Right hindlimb (tissue), 1 donor: ENCODE measurements at places on chromosomes 1 and 21.

DNA sequence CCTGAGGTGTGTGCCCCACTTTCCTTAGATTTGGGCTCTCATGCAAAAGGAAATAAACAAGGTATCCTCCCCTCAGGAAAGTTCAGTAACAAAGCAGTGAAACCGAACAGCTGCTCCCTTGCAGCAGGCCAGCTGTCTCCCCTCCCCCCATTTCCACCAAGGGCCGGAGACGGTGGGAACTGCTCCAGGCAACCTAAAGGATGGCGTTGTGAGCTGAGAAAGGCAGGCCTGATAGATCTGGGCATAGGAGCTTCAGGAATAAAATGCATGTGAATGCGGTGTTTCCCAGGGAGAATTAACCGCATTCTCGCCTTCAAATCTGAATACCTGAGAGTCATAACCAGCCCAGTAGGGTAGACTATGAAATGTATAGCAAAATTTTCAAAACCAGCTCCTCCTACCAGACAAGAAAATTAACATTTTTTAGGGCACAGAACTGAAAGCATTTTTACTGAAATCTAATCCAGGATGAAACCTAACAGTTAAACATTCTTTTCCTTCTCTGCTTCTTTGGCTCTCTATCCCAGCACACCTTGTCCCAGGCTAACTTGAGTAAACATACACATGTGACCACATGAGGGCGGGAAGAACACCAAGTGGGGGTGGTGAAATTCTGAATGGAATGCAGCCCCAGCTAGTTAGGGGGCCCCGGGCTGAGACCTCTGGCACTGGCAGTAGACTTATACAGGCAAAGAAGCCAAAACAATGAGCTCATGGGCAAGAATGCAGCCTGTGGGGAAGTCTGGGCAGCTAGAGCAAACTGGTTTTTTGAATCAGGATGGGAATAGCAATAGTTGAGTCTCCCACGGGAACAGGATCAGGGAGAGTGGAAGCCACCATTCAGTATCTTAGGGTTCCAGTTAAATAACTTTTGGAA lies 11.5 kb downstream of the MCL1 start:
- peak; percentile 92 for DNase-seq

DNA sequence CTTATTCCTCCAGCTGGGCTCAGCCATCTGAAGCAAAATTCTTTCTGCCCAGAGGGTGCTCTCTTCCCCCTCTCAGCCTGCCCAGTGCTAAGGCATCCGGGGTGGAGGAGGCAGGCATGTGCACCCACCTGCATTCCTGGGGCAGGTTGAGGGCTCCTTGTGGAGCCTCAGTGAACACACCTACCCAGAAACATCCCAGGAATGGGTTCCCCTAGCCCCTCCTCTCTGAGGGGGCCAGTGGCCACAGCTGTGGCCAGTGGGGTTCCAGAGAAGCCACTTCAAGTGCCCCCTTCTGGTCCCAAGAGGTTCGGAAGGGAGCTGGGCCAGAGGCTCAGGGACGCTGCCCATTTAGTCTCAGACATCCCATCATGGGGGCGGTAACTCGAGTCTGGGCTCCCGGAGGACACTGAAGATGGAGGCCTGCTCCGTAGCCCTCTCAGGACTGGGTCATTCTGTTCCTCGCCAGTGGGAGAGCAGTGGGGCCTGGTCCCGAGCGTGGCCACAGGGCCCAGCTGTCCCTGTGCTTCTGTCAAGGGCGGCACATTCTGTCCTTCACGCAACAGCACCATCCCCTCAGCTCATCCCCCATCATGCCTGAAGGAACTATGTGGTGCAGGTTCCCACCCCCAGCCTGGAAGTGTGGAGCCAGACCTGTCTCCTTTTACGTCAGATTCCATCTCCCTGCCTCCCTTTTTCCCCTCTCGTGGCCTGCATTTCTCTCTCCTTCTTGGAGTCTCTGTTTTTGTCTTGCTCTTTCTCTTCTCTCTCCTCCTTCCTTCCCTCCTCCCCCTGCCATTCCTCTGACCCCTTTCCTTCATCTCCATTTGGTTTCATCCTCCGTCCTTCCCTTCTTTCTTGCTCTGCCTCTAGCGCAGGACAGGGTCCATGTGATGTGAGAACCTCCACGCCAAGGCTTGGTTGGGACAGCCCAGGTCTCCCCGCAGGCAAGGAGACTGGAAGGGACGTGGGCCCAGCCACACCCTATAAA lies 49.6 kb upstream of the KDM4A start:
- no peak for DNase-seq

DNA sequence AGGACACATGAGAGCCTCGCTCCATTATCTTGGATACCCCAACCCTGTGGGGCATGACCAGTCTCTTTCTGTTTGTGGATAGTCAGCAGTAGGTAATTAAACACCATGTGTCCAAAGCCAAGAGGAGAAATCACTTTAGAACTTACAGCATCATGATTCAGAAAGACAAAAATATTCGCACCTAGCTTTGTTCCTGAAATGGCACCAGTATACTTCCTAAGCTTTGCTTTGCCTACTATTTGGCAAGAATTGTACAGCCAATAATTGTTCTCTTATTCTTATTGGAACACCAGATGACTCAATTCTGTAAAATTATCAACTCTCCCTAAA lies 24.2 kb downstream of the TNFRSF9 start:
- no peak for DNase-seq

DNA sequence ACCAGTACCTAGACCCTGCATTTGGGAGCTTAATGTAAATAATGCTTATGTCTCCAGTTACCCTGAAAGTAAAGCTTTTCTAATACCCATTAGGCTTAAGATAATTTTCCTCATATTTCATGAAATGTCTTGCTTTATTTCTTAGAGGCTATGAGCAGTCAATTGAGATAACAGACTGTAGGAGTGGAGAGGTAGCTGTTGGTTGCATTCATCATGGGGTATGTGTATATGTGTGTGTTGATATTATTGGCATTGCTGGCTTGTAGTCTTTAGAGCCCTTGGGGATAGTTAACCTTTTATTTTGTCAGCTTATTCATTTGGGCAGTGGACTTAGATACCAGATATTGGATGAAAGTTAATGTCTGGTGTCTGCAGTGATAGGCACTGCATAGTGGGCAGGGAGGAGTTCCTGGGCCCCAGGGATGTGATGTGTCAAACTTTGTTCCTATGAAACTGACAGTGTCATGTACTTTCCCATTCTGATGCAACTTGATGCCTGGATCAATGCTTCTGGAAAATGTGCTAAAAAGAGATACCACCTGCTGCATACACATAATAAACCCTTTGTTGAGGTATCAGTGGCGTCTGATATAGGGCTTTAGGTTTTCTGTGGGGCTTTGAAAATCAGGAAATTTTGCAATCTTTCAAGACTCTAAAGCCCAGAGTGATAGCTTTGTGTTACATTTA lies 83.9 kb downstream of the MAST2 start:
- no peak for DNase-seq

DNA sequence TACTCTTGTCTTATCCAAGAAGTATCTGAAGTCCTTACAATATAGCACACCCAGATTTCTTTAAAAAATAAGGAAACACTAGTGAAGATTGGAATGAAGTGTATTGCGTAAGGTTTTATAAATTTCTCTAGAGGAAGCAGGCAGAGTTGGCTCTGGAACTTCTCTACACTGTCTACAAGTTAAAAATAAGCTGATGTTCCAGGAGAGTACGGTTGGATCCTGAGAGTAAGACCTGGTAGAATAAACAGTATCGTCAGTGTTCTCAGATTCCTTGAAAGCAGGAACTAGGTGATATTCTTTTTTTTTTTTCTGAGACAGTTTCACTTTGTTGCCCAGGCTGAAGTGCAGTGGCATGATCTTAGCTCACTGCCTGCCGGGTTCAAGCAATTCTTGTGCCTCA lies 107.9 kb downstream of the USP25 start:
- no peak for DNase-seq

DNA sequence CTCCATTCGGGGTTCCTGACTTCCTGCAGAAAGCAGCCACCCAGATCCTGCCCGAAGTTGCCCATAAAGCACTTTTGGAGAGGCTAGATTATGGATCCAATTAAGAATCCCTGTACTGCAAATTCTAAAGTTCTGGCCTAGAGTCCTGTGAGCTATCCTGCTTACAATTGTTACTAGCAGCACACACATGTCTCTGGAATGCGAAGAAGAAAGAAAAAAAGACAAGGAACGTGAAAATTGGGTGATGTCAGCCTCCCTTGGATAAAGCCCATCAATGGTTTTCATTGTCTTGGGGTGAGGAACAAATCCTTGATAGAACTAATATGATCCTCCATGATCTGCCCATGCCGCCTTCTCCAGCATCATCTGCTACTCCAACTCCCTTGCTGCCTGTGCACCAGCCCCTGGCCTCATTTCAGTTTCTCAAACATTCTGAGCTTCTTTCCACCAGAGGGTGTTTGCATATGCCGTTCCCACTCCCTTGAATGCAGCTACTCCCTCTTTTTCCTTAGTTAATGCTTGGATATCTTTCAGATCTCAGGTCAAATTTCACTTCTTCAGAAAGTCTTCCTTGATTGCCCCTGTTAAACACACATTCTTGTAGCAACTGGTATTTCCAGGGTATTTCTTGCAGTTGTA lies 94.0 kb downstream of the ST6GALNAC5 start:
- no peak for DNase-seq

GRCh38 chr1:67939942-67940341 lies 106.7 kb upstream of the GNG12 start:
- DNase-seq = no peak

DNA sequence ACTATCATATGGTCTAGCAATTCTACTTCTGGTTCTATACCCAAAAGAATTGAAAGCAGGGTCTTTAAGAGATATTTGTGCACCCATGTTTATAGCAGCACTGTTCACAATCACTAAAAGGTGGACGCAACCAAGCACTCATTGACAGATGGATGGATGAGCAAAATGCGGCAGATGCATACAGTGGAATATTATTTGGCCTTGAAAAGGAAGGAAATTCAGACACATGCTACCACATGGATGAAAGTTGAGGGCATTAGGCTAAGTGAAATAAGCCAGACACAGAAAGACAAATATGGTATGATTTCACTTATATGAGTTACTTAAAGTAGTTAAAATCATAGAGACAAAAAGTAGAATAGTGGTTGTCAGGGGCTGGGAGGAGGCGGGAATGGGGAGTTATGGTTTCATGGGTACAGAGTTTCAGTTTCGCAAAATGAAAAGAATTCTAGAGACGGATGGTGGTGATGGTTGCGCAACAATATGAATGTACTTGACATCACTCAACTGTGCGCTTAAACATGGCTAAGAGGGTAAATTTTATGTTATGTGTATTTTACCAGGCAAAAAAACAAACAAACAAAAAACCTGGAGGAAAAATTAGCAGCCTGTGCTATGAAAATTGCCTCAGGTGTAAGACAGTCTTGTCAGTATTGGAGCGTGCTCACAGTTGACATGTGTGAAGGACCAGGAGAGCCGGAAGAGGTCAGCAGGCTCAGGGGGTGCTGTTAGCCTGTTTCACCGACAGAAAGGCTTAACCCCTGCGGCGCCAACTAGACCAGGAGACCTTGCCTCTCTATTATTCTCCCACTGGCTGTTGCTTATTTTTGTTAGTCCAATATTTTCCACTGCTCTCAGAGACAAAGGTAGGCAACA lies 26.5 kb downstream of the CD247 start:
- no peak for DNase-seq

GRCh38 chr1:167640051-167640450 lies 10.0 kb downstream of the RCSD1 start:
- no peak for DNase-seq

- DNase-seq = no peak
Observed at GRCh38 chr1:212782422-212783154, 9.0 kb downstream of the NSL1 start.

DNA sequence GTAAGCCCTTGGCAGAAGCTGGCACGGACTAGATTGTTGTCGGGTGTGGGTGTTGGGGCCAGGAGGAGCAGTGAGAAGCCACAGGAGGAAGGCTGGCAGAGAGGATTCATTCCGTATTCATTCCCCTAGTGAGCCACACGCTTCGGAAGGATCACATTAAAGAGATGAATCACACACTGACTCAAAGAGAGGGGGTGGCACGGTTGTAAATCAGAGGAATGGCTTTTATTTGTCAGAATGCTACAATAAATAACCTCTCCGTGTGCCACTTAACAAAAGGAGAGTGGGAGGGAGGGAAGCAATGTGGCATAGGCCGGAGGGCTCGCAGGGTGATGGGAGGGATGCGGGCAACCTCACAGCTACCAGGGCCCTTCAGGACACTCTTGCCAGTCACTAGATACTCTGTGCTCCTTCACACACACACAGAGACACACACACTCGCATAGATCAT lies 135.5 kb downstream of the HIVEP3 start:
- DNase-seq = peak; percentile 12

DNA sequence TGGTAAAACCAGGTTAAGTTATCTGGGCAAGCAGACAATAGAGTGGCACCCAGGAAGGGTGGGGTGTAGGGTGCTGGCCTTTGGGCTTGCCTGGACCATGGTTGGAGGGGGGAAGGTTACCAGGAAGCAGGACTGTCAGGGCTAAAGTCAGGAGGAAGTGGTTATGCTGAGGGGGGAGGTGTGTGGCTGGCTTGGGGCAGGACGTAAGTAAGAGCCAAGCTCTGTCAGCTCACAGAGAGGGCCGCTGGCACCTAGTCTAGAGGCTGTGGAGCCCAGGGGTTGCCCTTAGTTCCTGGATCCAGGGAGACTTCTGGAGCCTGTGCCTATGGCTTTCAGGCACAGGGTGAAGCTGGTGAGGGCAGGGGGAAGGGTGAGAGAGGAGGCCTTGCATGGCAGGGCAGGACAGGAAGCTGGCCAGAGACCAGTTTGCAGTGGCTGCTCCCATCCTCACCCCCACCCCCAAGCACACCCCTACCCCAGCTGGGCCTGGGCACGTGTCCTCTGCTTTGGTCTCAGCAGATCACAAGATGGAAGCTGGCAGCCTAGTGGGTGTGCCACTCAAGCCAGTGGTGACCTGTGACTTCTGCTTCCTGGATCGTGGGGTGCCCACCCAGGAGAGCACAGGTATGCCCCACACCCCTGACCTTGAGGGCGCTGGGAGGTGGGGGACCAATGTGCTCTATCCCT lies 20.5 kb upstream of the SMYD3 start:
- no peak for DNase-seq

DNA sequence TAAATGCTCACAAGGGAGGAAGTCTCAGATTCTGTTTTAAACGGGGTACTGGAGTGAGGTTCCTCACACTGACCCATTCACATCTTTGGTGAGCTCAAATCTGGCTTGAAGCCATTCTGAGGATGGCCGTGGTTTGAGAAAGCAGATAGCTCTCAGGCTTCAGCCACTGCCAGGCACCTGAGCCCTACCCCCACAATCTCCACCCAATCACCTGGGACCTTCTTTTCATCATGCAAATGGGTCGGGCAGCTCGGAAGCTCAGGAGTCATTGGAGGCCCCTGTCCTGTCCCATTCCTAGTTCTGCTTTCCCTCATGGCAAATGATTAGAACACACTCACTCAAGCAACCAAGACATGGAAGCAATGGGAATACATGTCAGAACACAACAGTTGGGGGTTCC lies 141.4 kb upstream of the ETS2 start:
- DNase-seq = no peak
